Small intestine (tissue), 16 donors: ENCODE measurements at places on chromosomes 13 and 19.
A peak's percentile ranks its signal among the peaks of the same experiment; 100 is the strongest.

DNA sequence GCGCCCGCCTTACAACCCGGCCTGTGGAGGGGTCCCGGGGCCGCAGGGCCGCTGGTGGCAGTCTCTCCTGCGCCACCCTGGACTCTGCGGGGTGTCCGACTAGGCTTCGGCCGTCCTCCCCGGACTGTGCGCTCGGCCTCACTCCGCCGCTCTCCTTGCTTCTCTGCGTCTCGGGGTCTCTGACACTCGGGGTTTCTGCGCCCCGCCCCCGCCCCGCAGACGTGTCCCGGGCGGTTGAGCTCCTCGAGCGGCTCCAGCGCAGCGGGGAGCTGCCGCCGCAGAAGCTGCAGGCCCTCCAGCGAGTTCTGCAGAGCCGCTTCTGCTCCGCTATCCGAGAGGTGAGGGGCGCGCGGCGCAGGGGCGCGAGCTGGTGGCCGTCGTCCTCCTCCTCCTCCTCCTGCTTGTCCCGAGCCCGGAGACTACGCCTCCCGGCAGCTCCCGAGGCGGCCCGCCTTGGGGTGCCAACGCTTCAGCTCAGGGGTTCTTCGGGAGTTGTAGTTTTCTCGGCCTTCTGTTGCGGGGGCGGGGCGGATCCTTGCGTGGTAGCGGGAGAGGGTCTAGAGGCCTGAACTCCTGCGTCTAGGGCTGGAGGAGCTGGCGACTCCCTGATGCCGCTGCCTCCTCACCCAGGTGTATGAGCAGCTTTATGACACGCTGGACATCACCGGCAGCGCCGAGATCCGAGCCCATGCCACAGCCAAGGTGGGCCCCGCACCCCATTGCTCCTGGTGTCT is 627 bp downstream of the LIN7B start:
- DNase-seq, result peak; percentile 80
- peak overlapping the region; percentile 90 for H3K4me3 ChIP-seq
- H3K36me3 ChIP-seq, result peaks cover 13% of the 10 kb centered on the region
- peak overlapping the region; percentile 33 for H3K27ac ChIP-seq

DNA sequence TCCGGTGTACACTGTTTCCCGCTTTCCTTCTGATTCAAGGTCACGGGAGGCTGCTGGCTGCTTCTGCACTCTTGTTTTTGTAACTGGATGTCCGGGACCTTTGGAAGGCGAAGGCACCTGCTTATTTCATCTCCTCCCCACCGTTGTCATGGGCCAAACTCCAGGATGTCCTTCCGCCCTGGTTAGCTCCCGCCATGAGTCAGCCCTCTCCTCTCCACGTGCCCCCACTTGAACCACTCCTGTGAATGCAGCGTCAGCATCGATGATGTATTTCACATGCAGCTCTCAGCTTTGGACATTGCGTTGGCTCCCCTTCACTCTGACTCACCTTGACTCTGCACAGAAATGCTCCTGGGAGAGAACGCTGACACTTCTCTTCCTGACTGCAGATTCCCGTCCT is 5.5 kb upstream of the GALP start:
- no peak overlapping the region for H3K4me3 ChIP-seq
- no peak overlapping the region for H3K27ac ChIP-seq
- H3K4me1 ChIP-seq, result no peaks in the 10 kb centered on the region

DNA sequence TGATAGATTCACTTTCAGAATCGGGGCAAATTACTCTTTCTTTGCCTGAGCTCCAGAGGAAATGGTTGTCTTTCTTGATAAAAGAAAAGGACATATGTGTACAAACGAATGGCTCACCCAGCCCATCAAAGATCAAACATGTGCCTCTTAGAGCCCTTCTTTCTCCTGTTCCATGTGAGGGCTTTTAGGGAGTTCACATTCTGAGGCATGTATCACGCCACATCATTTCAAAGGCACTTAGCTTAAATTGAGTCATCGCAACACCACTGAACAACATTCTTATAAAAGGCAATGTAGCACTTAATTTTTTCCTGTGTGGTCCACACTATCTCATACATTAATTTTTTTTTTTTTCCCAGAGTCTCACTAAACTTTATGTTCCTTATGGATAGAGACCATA is 521.0 kb downstream of the SUCLA2 start:
- no peaks in the 10 kb centered on the region for H3K4me1 ChIP-seq
- no peaks in the 10 kb centered on the region for H3K36me3 ChIP-seq
- no peak overlapping the region for H3K4me3 ChIP-seq
- H3K27me3 ChIP-seq, result no peaks in the 10 kb centered on the region

GRCh38 chr19:29745253-29745652 is 30.2 kb upstream of the C19orf12 start:
- no peaks in the 10 kb centered on the region for H3K27me3 ChIP-seq
- H3K4me3 ChIP-seq, result no peak overlapping the region
- DNase-seq, result no peak
- H3K36me3 ChIP-seq, result no peaks in the 10 kb centered on the region
- no peaks in the 10 kb centered on the region for H3K4me1 ChIP-seq
- no peak overlapping the region for H3K27ac ChIP-seq

DNA sequence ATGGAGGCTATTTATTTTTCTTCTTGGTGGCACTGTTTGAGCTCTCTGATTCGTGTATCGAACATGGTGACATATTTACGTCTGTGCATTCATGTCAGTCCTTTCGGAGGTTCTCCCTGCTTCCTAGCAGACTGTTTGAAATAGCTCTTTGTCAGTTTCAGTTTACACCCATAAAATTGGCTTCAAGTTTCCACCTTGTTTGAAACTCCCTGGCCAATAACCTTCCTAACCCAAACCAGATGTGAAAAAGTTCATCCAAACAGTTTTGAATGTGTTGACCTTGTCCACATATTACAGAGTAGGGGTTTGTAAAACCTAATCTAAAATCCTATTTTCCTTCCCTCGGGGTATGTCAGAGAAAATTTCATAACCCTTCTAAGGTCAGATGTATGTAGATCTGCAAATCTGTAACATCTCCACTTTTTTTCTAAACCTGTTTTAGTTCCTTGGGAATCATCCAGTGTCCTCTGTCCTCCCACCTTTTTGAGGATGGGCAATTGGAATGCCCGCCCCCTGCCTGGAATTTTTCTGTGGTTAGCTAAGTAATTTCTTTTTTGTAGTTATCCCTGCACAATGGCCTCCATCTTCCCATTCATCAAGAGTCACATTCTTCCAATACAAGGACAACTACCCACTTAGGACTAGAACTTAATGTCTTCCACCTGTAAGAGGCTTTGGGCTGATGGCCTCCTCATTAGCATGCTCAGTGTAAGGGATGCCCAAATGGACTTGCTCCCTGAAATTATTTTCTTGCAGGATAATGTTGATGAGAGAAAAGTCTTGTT is 499.8 kb downstream of the GPC6 start:
- no peaks in the 10 kb centered on the region for H3K27me3 ChIP-seq
- no peaks in the 10 kb centered on the region for H3K4me1 ChIP-seq
- H3K36me3 ChIP-seq, result no peaks in the 10 kb centered on the region
- no peak for DNase-seq
- no peak overlapping the region for H3K4me3 ChIP-seq
